ENCODE measurements at places on chromosomes 1 and 21.

DNA sequence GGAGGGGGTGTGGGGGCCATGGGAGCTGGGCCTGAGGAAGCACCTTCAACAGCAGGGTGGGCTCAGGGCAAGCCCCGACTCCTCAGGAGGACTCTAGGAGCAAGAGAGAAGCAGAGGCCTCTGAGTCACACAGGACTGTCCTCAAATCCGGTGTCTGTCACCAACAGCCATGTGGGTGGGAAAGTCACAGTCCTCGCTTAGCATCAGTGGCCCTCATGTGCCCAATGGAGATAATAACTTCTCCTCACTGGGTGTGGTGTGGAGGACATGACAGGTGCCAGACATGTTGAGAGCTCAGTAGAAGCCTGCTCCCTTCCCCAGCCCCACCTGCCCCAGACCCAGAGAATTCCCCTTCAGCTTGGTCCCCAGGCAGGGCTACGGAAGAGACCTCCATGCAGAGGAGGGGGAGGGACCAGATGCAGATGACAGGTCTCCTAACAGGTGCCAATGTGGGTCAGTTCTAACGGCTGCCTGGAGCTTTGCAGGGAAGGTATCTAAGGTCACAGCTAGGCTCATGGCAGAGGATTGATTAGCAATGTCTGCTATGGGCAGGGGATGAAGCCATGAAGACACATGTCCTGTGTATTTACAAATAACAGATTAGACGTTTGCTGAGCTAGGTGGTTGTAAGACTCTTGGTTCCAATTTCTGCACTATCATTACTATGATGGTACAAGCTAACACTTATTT lies 30.2 kb downstream of the TTC39A start:
- no peak for DNase-seq

- DNase-seq = no peak
These were observed 69.8 kb downstream of the TPR start for GRCh38 chr1:186304982-186305949.

GRCh38 chr1:39698568-39698967 lies 7.3 kb upstream of the HPCAL4 start:
- no peak for DNase-seq

DNA sequence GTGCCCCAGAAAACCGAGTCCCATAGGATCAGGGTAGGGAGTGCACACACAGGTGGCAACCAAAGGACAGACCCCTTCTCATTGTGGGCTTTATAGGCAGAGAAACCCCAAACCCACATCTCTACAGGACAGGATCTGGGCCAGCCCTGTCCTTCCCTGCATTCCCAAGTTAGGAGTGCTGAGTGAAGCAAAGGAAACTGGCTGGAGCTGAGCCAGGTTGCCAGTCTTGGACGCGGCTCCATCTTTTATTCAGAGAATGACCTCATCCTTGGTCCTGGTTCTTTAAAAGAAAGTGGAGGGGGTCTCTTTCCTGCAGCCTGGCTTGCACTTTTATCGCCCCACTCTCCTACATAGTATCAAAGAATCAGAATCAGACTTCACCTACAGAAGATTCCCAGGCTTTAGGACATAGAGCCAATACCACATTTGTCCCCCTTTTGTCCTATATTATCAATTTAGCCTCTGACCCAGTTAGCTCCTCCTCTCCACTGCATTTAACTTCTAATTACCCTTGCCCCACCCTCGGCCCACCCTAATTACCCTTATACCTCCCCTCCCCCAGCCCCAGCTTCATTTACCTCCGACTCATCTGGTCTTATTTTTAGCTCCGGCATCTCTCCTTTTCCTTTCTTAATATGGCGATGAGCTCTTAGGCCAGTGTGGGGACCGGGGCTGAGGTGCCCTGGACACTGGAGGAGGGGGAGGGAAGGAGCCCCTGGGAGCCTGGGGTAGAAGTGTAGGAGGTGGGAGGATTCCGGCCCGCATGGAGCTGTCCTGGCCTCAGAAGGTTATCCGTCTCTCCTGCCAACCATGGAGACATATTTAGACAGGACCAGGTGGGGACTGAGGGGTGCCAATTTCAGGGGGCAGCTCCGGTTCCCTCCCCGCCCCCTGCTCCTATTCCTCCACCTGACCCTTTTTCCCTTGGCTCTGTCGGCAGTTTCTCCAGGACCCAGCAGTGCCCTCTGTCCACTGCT lies at the start of gene CASQ1:
Gene CASQ1 (plus strand): TSS at position 927 of the 977 bp plus-strand sequence. CDS start 177 bp downstream, outside the sequence.
- DNase-seq = no peak

GRCh38 chr1:161096015-161096414 lies 2.1 kb upstream of the KLHDC9 start:
- no peak for DNase-seq

DNA sequence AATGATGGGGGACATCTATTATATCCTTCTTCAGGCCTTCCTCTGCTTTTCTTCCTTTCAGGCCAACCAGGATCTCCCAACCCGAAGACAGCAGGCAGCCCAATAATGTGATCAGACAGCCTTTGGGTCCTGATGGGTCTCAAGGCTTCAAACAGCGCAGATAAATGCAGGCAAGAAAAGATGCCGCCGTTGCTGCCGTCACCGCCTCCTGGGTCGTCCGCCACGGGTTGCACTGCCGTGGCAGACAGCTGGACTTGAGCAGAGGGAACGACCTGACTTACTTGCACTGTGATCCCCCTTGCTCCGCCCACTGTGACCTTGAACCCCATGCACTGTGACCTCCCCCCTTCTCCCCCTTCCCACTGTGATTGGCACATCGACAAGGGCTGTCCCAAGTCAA lies 27.9 kb downstream of the SZRD1 start:
- no peak for DNase-seq

GRCh38 chr1:182367926-182368325 lies 23.7 kb downstream of the GLUL start:
- no peak for DNase-seq

DNA sequence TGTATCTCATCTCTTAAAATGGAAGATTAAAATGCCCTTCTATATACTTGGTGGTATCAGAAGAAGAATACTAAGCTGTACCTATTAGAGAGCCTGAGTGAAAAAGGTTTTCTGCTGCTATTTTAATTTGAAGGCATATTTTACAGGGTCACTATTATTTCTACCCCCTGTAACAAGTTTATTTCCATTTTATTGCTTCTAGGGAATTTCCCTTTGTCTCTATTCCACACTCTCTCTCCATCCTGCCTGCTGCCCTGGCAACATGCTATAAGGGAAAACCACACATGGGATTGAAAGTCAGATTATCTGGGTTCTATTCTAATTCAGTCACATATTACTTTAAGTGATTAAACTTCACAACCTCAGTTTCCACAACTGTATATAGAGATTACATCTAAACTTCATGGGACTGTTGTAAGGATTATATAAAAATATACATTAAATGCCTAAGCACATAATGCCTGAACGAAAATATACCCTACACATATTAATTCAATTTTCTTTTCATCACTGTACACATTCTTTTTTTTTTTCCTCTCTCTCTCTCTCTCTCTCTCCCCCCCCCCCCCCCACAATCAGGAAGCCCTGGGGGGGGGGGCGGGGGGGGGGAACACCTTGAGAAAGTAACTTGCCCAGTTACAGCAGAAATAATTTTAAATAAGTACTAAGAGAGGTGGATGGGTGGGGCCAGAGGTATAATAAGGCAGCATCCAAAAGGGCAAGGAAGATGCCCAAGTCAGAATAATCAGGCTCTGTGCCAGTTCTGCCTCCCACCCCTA lies 51.5 kb downstream of the LUZP1 start:
- DNase-seq = no peak

Measured in activated CD4-positive, alpha-beta T cell treated with anti-CD3 and anti-CD28 coated beads for 24 hours (primary cell).